ENCODE measurements at places on chromosomes 7 and 10. TPM values are rescaled to one million over a fixed set of nuclear protein-coding genes. Genes with fewer than 3 reads are reported as not detected.

H2BK1 gene
- total RNA-seq, result not detected

VIM gene
- 3,150 TPM for total RNA-seq

PAPSS2 gene
- 69.1 TPM for total RNA-seq

SPDYE11 gene
- total RNA-seq, result not detected

OR2A42 gene
- not detected for total RNA-seq

UNC5B gene
- total RNA-seq, result 0.25 TPM

DEPP1 gene
- total RNA-seq, result 38.8 TPM

Data from M059J (cell line).